ENCODE measurements at places on chromosomes 11 and 22.
A peak's percentile ranks its signal among the peaks of the same experiment; 100 is the strongest.

GRCh38 chr11:65565624-65566453 lies 4.4 kb upstream of the ZNRD2 start:
- DNase-seq, result no peak

DNA sequence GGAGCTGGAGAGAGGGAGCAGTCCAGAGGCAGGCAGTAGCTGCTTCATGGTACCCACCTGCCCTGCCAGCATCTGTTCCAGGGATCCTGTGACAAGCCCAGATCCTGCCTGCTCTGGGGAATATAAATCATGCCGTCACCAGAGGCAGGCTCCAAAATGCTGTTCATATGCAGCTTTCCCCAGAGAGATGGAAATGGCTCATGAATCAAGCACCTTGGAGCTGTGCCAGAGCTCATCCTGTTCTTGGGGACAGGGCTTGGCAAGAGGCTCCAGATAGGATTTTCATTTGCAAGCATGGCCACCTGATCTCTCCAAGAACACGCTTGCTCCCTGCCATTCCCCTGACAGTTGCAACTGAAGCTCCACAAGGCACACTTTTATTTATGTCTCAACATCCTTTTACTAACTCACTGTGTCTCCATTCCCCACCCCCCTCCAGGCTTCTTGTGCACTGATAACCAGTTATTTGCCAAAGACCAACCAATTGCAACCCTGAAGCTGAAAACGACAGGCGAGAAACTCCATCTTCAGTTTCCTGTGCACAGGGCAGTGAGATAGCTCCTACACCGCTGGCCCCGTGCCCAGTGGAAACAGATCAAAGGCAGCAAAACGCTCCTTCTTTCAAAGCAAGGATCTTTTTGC lies 115.8 kb upstream of the PITPNB start:
- DNase-seq, result no peak

DNA sequence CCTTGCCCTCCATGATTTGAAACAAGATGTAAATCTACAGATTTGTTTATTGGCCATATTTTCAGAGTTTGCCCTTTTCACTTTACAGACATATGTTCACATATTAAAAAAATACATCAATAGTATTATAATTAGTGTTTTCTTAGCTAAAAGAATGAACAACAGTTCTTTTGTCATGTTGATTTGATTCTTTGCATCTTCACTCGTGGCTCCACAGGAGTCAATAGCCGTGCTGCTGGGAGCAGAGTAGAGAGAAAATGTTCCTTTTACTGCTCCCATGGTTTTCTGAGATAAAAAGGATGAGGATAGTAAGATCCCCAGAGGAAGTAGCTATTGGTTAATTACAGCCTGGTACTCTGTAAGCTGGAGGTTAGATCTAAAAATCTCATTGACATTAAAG lies 151.2 kb downstream of the PGR start:
- DNase-seq, result no peak

GRCh38 chr11:61947486-61948210 lies 2.5 kb upstream of the BEST1 start:
- DNase-seq, result peak; percentile 62

DNA sequence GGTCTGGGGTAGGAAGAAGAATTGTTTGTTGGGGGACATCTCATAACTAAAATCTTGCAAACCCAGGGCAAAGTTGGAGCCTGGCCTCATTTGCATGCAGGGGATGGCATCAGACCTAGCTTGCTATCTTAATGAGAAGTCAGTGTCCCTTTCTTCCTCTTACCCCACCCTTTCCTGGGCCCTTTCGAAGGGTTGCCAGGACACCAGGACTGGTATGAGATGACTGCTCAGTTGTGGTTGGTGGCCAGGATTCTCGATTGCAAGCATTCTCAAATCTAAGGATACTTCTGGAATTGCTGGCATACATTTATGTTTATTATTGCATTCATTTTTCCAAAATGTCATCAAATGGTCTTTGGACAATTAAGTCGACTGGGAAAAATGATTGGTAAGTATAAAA lies 131.0 kb downstream of the SLC1A2 start:
- no peak for DNase-seq

DNA sequence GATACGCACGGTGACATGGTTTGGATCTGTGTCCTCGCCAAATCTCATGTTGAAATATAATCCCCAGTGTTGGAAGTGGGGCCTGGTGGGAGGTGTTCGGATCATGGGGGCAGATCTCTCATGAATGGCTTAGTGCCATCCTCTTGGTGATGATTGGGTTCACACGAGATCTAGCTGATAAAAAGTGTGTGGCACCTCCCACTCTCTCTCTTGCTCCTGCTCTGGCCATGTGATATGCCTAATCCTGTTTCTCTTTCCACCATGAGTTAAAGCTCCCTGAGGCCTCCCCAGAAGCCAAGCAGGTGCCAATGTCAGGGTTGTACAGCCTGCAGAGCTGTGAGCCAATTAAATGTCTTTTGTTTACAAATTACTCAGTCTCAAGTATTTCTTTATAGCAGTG lies 303.1 kb upstream of the PLET1 start:
- no peak for DNase-seq

GRCh38 chr11:118791961-118792569 lies 1.1 kb upstream of the DDX6 start:
- no peak for DNase-seq

GRCh38 chr11:10181811-10182210 lies 112.2 kb downstream of the SBF2 start:
- DNase-seq, result peak; percentile 26

GRCh38 chr11:114134870-114135269 lies 75.4 kb downstream of the ZBTB16 start:
- DNase-seq, result no peak

DNA sequence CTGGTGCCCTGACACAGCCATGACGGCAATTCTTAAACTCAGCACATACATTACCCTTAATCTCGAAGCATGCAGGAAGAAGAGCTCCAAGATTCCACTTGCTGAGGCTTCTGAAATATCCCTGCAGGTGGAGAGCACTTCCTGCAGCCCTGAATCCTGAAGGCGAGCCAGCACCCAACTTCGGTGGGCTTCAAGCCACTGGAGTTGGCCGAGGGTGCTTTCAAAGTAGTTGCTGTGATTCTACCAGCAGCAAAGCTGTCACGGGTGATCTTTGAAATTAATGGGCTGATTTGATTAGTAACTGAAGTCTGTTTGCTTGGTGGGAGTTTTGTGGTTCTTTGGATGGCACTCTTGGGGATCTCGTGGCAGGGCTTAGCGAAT lies 9.0 kb upstream of the FTH1 start:
- no peak for DNase-seq

DNA sequence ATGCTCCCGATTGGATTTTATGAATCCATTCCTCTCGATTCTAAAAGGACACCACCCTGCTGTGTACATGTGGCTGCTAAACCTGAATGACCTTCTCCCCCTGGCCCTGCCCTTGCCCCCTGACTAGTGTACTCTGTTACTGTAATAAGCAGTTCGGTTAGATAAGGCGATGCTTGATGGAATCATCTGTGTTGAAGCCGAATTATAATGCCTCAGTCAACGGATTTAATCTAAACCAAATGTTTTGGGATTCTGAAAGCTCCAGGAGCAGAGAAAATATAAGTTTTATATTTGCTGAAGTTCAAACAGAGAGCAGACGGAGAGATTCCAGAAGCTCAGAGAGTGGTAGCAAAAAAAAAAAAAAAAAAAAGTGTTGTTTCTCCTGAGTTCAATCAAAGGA lies 275.4 kb upstream of the MPPED2 start:
- DNase-seq, result no peak

GRCh38 chr11:24708616-24709015 lies 211.8 kb downstream of the LUZP2 start:
- no peak for DNase-seq

- DNase-seq, result no peak
Observed at GRCh38 chr22:22316589-22316988, 72.0 kb downstream of the VPREB1 start.

GRCh38 chr22:39284142-39284980 lies 35.1 kb downstream of the RPL3 start:
- DNase-seq, result no peak

DNA sequence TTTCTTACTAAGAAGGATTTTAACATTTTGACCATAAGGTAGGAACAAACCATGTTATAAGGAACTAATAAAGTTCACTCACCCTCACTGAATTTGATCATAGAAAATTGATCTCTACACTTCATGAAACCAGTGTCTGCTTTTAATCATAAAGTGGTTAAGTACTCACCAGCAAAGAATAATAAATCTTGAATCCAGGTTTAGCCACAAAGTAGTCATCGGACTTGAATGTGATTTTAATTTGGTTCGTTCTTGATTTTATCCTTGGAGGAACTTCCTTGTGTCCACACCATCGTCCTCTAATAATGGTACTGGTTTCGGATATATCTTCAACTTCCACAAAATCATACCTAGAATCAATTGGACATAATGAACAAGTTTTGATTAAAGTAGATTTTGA lies 40.5 kb upstream of the DDI1 start:
- no peak for DNase-seq

- no peak for DNase-seq
Observed at GRCh38 chr11:120525261-120526171, 14.0 kb downstream of the GRIK4 start.

DNA sequence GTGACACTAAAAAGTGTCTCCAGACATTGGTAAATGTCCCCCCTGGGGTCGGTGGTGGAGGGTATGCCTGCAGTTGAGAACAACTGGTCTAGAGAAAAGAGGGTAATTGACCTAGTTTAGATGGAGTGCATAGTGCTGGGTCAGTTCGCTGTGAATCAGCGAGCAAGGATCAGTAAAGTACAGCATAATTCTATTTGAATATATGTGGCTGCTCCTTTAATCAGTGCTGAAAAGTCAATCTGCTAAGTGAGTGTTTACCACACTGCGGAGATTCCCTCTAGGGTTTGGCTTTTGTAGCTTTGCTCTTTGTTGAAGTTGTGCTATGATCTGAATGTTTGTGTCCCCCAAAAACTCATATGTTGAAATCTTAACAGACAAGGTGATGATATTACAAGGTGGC lies 15.0 kb downstream of the CAVIN3 start:
- DNase-seq, result no peak

DNA sequence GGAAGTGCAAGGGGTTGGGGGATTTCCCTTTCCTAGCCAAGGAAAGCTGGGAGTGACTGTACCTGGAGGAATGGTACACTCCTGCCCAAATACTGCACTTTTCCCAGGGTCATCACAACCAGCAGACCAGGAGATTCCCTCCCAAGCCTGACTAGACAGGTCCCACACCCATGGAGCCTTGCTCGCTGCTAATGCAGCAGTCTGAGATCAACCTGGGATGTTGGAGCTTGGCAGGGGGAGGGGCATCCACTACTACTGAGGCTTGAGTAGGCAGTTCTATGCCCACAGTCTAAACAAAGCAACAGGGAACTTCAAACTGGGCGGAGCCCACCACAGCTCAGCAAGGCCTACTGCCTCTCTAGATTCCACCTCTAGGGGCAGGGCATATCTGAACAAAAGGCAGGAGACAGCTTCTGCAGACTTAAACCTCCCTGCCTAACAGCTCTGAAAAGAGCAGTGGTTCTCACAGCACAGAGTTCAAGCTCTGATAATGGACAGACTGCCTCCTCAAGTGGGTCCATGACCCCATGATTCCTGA lies 58.5 kb downstream of the SLC22A9 start:
- DNase-seq, result no peak

DNA sequence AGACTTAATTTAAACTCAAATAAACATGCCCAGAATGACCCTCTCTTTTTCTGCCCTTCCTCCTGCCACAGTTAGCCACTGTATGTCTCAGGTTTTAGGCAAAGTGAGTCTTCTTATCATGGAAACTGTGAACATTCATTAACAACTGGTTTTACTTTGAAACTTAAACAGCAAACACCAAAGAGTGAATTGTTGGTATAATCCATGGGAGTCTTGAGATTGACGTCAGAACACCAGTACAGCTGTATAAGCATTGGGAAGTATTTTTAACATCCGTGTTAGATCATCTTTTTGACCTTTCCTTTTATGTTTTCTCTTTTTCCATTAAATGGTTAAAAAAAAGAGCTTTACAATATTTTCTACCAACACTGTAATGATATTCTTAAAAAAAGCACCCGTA lies 38.9 kb downstream of the ARHGEF12 start:
- no peak for DNase-seq

DNA sequence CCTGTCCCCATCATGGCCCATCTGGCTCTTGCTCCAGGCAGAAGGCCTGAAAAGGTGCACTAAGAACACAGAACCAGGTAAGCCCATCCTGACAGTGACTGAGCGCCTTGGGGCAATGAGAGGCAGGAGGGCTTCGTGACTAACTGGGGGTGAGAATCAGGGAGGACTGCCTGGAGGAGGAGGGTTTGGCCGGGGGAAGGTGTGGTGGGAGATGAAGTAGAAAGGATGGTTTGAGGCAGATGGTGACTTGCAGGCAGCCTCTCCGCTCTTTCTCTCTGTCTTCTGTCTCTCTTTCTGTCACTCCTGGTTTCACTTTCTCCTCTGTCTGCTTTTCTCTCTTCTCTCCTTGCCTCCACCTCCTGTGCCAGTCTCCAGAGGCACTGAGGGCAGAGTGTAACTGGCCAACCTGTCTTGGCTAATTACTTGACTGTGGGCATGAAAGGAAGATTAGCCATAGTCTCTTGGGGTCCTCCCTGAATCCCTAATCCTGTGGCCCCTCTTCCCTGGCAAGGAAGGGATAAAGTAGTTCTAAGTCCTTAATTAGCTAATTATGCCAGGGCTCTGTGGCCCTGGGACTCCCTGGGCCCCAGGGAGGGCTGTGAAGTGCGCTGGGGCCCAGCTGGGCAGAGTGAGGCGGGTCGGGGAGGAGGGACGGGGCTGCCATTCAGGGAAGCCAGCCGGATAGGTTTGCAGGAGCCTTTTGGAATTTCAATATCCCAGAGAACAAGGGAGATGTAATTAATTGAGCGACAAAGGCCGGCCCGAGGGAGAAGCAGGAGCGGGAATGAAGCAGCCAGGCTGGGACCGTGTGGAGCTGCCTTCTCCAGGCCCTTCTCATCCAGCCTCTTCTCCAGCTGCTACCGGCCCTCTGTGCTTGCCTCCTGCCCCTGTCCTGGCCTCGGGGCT lies 61.1 kb downstream of the CACNA1I start:
- DNase-seq, result no peak

DNA sequence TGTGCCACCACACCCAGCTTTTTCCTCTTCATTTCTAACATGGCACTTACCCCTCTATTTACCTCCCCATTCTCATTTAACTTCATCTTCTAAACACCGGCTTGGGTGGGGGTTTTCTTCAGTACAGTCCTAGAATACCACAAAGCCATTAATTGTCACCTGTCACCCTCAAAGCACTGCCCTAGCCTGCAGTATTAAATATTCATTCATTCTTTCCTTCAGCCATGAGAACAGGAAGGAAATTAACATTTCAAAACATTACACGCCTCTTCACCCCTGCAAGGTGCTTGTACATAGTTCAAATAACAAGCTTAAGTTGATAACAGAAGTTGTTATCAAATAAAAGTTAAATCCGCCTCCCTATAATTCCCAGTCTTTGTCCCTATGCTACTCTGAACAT lies 10.7 kb upstream of the VPS37C start:
- DNase-seq, result no peak

- no peak for DNase-seq
Observed at GRCh38 chr11:35139722-35140282, 831 bp downstream of the CD44 start.

DNA sequence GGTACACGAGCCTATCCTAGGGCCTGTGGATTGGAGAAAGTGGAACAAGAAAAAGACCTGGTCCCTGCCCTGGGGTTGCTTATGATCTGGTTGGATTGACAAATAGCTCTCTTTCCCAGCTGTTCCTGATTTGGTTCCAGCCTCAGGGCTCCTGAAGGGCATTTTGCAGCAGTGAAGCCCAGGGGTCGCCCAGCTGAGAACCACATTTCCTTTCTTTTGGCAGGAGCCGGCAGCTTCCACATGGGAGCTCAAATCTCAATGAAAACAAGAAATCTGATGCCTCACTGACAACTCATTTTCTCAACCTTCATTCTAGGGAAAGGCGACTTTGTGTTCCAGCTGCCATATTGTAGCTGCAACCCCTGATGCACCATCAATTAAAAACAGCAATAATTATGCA lies 140.6 kb upstream of the CADM1 start:
- no peak for DNase-seq

Measured in HCT116 (cell line).